ENCODE measurements at places on chromosomes 5 and 9.

DNA sequence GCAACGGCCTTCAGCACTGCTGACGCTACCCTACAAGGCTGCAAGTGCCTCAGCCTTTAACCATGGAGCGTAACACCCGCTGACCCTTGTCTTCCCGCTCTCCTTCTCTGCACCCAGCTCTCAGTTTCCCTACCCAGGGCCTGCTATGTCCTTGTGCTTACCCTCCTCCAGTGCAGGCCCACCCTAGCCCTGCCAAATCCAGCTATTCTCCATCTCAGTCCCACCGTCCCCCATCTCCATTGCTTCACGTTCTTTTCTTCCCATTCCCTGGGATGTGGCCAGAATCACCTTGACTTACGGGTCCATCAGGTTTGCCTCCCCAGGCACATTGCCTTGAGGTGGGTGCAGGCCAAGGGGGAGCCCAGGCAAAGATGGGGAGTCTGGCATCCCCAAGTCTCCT is 91.2 kb downstream of the PAX5 start:
- DNase-seq = no peak
- no peaks in the 10 kb centered on the region for H3K4me1 ChIP-seq
- no peaks in the 10 kb centered on the region for H3K27me3 ChIP-seq
- H3K36me3 ChIP-seq = no peaks in the 10 kb centered on the region
- H3K4me3 ChIP-seq = no peak overlapping the region

GRCh38 chr5:152488869-152489268 is 83.8 kb upstream of the NMUR2 start:
- no peaks in the 10 kb centered on the region for H3K36me3 ChIP-seq
- no peaks in the 10 kb centered on the region for H3K27me3 ChIP-seq
- DNase-seq = no peak
- no peaks in the 10 kb centered on the region for H3K4me1 ChIP-seq

GRCh38 chr9:113665756-113666155 is 202.2 kb downstream of the RGS3 start:
- no peak for DNase-seq
- no peak overlapping the region for H3K4me3 ChIP-seq
- H3K36me3 ChIP-seq = no peaks in the 10 kb centered on the region
- H3K4me1 ChIP-seq = no peaks in the 10 kb centered on the region
- H3K27ac ChIP-seq = no peak overlapping the region
- H3K27me3 ChIP-seq = no peaks in the 10 kb centered on the region

- DNase-seq = peak; percentile 95
- H3K4me3 ChIP-seq = peak within 1 kb of the TSS; percentile 48
- no peaks in the 10 kb centered on the region for H3K27me3 ChIP-seq
- H3K27ac ChIP-seq = peak within 1 kb of the TSS; percentile 83
- peaks cover 5% of the 10 kb centered on the region for H3K4me1 ChIP-seq
Measured at GRCh38 chr9:132354637-132355355, at the start of gene SETX. Gene SETX, minus strand, starts transcription at chr9:132354986. Its CDS starts 5,558 bp downstream, at chr9:132349428.

DNA sequence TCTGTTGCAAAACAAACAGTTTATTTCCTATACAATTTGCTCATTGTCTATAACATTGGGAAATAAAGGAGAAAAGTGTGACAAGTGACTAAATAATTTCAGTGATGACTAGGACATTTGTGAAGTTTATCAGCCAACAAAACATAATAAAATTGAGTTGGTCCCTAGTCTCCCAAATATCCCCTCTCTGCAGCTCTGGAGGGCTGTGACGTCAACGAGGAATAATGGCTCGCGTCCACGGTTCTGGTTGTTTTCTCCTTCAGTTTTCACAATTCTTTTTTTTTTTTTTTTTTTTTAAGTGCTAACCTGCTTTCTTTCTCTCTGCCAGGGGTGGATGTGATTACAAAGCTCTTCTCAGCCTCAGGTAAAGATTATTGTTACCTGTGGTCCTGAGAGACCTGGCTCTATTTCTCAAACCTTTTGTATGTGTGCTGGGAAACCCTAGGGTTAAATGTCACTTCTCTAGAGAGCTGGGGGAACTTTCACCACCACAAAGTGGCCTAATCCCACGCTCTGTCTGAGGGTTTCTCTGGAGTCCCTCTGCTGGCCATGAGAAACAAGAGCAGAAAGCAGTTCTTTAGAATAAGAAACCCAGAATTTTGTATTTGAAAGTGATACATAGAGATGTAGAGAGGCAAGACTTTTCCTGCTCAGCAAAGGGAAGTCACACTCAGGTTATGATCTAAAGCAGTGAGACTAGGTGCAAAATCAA is 36.2 kb upstream of the ANKRD55 start:
- peak; percentile 43 for DNase-seq
- no peaks in the 10 kb centered on the region for H3K4me1 ChIP-seq
- no peaks in the 10 kb centered on the region for H3K36me3 ChIP-seq
- H3K27ac ChIP-seq = no peak overlapping the region
- no peaks in the 10 kb centered on the region for H3K27me3 ChIP-seq
- H3K4me3 ChIP-seq = no peak overlapping the region

- H3K27me3 ChIP-seq = no peaks in the 10 kb centered on the region
- no peak overlapping the region for H3K4me3 ChIP-seq
- no peaks in the 10 kb centered on the region for H3K36me3 ChIP-seq
- no peak overlapping the region for H3K27ac ChIP-seq
- DNase-seq = no peak
Measured at GRCh38 chr5:85545129-85545528, 1072.6 kb upstream of the COX7C start.

DNA sequence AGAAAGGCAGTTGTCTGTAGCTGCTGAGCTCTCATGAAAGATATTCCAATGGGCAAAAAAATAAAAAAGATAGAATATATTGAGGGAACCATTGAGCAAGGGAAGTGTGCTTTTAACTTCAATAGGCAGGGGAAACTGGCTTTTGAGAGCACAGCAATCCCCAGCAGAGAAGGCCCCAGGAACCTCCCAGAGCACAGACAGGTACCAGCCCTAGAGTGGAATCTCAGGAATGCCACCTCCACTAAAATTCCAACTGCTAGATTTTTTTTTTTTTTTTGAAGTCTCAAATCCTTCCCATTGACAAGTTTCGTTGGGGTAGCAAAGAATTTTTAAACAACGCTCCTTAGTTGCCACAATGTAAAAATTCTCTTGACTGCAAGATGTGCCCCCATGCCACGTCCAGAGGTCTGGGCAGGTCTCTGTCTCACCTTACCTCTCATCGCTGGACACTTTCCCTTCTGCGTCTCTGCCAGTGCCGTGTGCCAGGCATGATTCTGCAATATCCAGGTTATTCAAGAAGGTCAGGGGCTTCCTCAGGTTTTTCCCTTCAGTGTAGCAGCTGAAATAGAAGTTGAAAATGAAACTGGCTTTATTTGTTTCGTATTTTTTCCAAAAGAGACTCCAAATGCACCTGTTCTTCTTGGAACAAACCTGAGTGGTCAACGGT is 64.2 kb upstream of the IRX1 start:
- no peaks in the 10 kb centered on the region for H3K36me3 ChIP-seq
- no peaks in the 10 kb centered on the region for H3K27me3 ChIP-seq
- H3K4me3 ChIP-seq = no peak overlapping the region

DNA sequence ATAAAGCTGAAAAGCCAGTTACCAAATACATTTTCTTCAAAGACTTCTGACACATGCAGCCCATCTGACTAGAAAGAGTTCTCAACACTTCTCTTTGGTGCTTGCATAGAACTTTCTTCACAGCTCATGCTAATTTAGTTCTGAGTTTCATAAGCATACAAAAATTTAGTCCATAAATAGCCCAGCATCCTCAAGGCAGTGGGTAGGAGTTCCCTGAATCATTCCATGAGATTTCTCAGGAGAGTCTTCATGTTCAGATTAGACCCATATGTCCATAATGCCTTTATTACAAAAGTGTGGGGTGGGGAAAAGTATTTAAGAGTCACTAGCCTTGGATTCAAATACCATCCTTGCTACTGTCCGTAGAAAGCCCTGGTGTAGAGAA is 290.2 kb upstream of the RGMB start:
- H3K36me3 ChIP-seq = no peaks in the 10 kb centered on the region
- H3K27me3 ChIP-seq = no peaks in the 10 kb centered on the region
- DNase-seq = no peak
- H3K27ac ChIP-seq = no peak overlapping the region
- H3K4me1 ChIP-seq = no peaks in the 10 kb centered on the region
